ENCODE measurements at places on chromosomes 1 and 21.

- no peak for DNase-seq
Measured at GRCh38 chr1:77546890-77547289, 135.6 kb downstream of the ZZZ3 start.

DNA sequence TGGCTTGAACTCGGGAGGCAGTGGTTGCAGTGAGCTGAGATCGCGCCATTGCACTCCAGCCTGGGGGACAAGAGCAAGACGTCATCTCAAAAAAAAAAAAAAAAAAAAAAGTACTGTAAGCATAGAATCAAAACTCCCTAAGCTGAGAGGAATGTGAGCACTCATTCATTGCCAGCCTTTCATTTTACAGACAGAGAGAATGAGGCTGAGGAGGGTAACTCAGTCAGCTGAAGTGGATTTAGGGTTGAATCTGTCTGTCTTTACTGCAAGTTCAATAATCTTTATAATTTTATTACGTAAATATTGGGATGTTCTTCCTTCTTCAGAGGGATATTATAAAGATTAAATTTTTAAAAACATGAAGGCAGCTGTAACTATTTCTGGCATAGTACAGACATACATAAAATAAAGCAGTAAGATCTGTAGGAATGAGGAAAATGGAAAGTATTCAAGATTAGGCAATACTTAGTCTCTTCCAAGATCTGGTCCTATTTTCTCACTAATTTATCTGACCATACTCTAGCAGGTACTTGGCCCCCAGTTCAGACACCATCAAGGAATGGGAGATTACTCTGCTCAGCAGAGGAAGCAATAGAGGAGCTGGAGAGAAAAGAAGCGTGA lies 24.1 kb upstream of the MNDA start:
- no peak for DNase-seq

- no peak for DNase-seq
Measured at GRCh38 chr1:109564194-109564878, 15.9 kb downstream of the GNAI3 start.

DNA sequence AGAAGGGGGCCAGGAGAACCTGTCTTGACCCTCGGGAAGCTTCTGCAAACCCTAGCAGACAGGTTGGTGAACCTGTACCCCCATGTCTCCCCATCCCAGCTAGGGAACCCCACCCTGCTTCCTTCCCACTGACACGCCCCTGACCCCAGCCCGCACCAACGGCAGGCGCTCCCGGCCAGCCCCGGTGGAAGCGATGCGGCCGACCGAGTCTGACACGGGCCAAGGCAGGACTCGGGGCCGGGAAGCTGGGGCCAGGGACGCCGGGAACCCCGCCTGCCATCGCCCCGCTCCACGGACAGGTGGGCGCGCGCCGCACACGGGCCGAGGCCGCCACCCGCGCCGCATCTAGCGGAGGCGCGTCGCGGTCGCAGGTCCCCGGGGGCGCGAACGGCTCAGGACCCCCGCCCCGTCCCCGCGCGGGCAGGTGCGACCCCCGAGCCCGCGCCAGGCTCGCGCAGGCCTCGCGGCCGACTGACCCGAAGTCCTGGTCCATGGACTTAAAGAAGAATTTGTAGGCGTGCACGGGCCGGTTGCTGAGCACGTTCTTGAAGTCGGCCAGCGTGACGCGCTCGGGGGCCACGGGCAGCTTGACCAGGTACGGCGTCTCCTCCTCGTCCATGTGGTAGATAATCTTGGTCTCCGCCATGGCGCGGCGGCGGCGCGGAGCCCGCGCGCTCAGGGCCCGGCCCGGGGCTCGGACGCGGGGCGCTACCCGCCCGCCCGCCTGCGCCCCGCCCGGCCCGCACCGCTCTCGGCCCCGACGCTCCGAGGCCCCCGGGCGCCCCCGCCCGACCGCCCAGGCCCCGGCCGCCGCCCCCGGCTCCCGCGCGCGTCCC lies 580 bp downstream of the DVL1 start:
- no peak for DNase-seq

DNA sequence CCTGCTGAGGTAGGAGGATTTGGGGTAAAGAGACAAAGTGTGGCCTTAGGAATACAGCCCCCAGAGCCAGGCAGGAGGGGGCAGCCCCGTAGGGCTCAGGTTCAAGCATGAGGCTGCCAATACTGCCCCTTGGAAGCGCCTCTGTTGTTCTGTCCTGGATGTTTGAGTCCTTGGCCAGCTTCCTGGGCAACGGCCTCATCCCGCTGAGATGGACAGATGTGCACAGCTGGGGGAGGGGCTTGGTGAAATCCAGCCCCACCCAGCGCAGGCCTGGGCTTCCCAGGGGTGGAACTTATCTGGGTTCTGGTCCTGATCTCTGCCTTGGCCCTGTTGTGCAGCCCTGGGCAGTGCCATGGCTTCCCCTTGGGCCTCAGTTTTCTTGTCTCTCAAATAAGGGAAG lies 34.8 kb upstream of the MAN1C1 start:
- no peak for DNase-seq

All from GM20000 (cell line).